ENCODE measurements at places on chromosomes 7 and 10.

DNA sequence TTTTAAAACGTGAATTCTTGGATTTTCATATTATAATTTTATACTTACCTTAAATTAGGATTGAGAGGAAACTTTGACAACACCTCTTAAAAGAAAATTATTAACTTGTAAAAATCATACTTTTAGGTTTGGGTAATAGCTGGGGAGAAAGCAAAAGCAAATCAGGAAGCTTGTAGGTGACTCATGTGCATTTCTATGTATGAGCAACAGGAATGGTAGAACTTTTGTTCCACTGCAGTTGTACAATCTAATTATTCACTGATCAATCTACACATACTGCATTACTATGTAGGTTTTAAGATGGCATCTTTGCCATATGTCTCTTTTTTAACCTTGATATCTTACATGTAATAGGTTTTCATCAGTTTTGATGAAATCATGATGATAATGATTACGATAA lies 223.2 kb downstream of the PRKG1 start:
- DNase-seq: no peak

DNA sequence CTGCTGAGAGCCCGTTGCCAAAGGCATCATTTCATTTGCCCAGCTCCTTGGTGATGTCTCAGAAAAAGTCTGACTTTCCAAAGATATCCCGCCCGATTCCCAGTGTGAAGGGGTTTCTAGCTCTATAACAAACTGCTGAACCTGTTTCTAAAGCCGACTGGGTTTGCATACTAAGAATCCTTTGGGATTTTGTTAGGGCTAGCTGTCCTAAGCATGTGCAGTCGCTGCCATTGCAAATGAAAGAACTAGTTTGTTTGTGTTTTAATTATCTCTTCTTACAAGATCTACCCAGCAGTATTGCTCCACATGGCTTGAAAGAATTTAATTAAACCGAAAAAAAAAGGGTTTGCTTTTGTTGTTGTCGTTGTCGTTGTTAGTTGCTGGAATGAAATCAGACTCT lies 476.6 kb downstream of the GATA3 start:
- DNase-seq: no peak

- no peak for DNase-seq
Observed at GRCh38 chr10:56142092-56142728, 218.8 kb downstream of the ZWINT start.

DNA sequence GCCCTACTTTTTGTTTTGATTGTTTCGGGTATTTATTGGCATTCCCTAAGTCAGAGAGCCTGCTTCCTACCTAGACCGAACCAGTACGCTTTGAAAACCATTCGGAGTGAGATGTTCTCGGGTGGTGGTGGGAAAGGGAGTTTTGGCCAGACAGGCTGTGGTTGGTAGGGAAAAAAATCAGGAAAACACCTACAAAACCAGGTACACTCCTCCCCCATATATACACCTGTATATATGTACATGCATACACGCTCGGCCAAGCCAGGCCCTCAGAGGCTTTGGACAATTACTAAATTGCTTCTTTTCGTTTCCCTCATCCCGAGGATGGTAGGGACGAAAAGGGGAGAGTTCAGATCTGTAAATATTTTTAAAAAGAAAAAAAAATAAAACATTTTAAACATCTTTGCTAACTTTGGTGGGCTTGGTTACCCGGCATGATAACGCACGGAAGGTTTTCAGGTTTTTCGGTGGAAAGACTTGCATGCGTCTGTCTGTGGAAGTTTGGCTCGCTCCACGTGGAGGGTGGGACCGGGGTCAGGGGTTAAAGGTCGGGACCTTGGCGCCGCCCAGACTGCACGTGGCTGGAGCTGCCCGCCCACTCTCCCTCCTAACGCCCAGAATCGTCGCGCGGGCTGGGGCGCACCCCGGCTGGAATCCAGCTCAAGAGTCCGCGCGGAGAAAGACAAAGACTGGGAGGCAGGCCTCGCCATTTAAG lies 2.5 kb downstream of the HMX2 start:
- DNase-seq: no peak

- no peak for DNase-seq
Observed at GRCh38 chr10:111874576-111874975, 309.0 kb downstream of the GPAM start.

DNA sequence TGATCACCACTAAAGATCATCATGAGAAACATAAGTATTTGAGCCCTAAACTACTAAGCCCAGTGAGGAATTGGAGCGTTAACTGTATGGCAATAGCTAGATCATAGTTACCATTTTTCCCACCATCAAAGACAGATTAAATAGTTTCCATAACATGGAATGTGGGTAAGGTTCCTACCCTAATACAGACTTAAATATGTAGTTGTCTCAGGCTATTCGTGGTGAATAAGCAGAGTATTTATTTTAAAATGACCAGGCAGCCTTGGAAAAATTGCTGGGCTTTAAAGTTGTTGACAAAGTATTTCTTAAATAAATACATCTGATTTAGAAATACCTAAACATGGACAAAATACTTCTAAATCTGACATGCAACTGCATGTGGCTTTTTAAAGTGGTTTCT lies 106.8 kb downstream of the NT5C2 start:
- DNase-seq: no peak

GRCh38 chr7:24880886-24881285 lies 99.1 kb downstream of the OSBPL3 start:
- DNase-seq: no peak

DNA sequence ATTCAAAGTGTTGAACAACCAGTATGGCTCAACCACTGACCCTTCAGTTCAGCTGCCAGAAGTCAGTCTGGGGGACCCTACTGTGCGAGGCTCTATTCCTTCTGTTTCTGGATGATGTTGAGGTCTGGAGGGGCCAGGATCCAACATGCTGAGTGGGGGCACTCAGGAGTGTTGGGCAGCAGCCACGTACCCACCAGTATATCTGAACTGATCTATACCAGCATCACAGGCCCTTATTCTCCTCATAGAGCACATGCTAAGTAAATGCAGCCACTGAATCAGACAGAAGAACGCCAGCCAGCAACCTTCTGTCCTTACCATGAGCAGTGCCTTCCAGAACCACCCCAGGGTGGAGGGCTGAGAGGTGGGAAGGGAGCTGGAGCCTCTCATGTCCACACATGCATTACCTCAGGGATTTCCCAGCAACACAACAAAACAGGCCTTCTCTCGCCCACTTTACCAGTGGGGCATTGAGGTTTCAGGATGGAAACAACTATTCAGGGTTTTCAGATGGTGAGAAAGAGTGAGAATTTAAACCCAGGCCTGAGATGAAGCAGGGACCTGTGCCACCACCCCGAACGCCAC lies 6.8 kb upstream of the MSMB start:
- DNase-seq: no peak

Measured in activated T-helper 9 cell treated with anti-CD3 and anti-CD28 coated beads, Interleukin-2, amount 50 U/mL, for 16 hours (primary cell).